ENCODE measurements at places on chromosomes 3 and 15. TPM values are rescaled to one million over a fixed set of nuclear protein-coding genes. Genes with fewer than 3 reads are reported as not detected.

Gene SPESP1
- total RNA-seq, result 2.0 TPM

Gene DAG1
- 71.5 TPM for total RNA-seq

Gene DPPA2
- total RNA-seq, result not detected

Gene LDHAL6B
- not detected for total RNA-seq

Gene MINAR1
- 0.30 TPM for total RNA-seq

Gene CKMT1A
- total RNA-seq, result 0.80 TPM

Gene CTDSPL
- 60.3 TPM for total RNA-seq

Gene CCR2
- total RNA-seq, result 15.8 TPM

Gene ANKRD63
- total RNA-seq, result not detected

Gene CASR
- not detected for total RNA-seq

Gene MAPKAPK3
- total RNA-seq, result 68.6 TPM

Gene ANKUB1
- total RNA-seq, result 3.1 TPM
